Stomach (tissue), 19 donors: ENCODE measurements at places on chromosomes 5 and 9. TPM values are rescaled to one million over a fixed set of nuclear protein-coding genes. Genes with fewer than 3 reads are reported as not detected.

The CD274 gene
- 0.46 TPM for polyA plus RNA-seq

The IFNE gene
- not detected for polyA plus RNA-seq

The RICTOR gene
- polyA plus RNA-seq = 3.7 TPM

The CDX1 gene
- polyA plus RNA-seq = not detected

The PCDHA11 gene
- polyA plus RNA-seq = not detected

The KCNN2 gene
- polyA plus RNA-seq = 0.28 TPM

The PDE6A gene
- not detected for polyA plus RNA-seq

The SLC4A9 gene
- not detected for polyA plus RNA-seq

The PPIC gene
- 6.9 TPM for polyA plus RNA-seq

The PTGDS gene
- 18.6 TPM for polyA plus RNA-seq

The FAM219A gene
- 4.1 TPM for polyA plus RNA-seq

DNA sequence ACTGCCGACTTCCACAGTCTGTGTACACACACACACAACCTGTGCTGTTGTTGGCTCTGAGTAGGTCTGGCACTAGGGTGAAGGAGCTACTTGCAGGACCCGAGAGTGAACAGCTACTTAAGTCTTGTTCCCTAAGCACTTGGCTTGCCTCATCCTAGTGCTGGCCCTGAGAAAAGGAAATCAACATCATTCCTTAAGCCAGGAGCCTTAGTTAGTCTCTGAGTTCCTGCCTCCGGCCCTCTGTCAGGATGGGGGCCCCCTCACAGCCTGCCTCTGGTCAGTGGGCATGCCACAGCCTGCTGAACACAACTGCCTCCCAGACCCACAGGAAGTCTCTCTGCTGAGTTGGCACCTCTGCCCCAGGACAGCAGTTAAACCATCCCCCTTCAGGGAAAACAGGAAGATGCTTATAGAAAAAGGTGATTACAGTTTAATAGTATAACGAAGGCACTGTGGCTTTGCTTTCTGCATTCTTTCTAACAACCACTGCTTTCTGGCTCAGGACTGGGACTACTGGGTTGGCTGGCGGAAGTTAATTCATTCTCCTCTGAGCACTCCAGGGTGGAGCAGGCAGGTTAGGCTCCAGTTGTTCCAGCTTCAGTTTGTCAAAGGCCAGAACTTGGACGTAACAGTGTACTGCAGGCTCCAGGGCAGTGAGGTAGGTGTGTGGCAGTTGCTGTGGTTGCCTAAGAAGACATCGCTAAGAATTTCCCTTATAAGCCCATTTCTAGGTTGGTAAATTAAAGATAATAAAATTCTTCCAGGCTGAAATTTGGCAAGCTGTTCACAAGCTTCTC is 2.8 kb downstream of the MAMDC2 start:
- H3K4me1 ChIP-seq = peaks cover 78% of the 10 kb centered on the region
- peak overlapping the region; percentile 64 for H3K4me3 ChIP-seq
- no peak for DNase-seq
- peak overlapping the region; percentile 88 for H3K27ac ChIP-seq

DNA sequence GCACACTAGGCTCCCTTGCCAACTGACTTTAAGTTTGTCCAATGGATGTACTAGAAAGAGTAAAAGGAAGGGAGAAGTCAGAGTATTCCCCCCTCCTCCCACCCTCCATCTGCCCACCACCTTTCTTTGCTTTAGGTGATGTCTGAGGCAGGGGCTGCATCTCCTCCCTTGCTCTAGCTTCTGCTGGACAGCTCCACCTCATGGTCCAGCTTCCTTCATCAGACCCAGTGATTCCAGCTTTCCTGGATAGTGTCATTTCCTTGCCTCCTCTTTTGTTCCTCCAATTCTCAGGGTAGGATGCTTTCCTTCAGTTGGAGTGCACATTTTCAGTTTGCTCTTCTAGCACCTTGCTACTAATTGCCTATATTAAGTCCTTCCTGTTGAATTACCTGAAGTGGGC is 67.4 kb downstream of the RAD23B start:
- H3K27ac ChIP-seq = no peak overlapping the region
- DNase-seq = no peak
- no peak overlapping the region for H3K4me3 ChIP-seq
- no peaks in the 10 kb centered on the region for H3K27me3 ChIP-seq
- no peaks in the 10 kb centered on the region for H3K36me3 ChIP-seq
- H3K4me1 ChIP-seq = no peaks in the 10 kb centered on the region

DNA sequence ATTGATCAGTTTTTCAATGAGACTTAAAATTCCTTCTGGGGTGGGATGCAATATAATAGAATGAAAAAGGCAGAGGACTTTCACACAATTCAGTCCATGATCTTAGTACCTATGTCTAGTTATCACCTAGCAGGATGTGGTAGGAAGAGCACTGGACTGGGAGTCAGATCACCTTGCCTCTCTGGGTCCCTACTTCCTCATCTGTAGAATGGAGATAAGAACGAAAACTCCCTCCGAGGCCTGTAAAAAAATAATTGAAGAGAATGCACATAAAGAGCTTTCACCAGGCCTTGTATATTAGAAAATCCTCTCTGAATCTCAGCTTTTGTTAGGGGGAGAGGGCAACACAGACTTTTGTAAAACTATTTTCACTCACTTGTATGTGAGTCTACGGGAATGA is 681 bp upstream of the TMEFF1 start:
- peaks cover 18% of the 10 kb centered on the region for H3K4me1 ChIP-seq
- H3K27me3 ChIP-seq = peaks cover 24% of the 10 kb centered on the region
- no peaks in the 10 kb centered on the region for H3K36me3 ChIP-seq
- peak overlapping the region; percentile 74 for H3K4me3 ChIP-seq
- H3K27ac ChIP-seq = no peak overlapping the region
- no peak for DNase-seq

DNA sequence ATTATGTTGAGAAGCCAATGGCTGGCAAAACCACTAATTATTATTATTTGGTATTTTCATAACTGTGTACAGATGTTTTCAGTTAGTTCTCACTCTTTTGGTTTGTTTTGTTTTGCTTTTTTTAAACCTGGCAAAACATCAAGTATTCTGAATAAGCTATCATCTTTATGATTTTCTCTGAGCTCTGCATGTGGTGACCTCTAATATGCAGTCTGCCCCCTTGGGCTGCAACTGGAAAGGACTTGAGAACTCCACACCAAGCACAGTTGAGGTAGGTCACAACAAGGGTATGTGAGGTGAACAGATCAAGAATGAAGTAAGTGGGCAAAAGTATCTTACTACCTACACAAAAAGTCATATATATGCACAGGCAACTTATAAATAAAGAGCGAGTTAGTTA is 202.2 kb downstream of the NFIB start:
- DNase-seq = no peak
- no peak overlapping the region for H3K4me3 ChIP-seq
- no peaks in the 10 kb centered on the region for H3K27me3 ChIP-seq
- no peaks in the 10 kb centered on the region for H3K4me1 ChIP-seq
- peaks cover 41% of the 10 kb centered on the region for H3K36me3 ChIP-seq

DNA sequence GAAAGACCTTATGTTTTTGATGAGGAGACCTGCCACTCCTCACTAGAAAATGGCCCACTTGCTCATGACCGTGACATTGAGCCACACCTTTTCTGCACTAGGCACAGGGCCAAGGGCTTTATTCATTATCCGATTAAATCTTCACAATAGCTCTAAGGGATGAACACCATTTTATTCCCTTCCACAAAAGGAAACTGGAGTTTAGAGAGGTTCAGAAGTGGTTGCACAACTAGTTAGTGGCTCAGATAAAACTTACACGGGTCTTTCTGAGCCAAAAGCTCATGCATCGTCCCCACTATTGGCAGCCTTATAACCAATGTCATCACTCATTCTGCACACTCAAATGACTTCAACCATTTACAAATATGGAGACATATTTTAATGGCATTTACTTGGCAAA is 39.4 kb downstream of the SUSD1 start:
- H3K27ac ChIP-seq = no peak overlapping the region
- no peaks in the 10 kb centered on the region for H3K27me3 ChIP-seq
- H3K36me3 ChIP-seq = peaks cover 5% of the 10 kb centered on the region
- no peak overlapping the region for H3K4me3 ChIP-seq

DNA sequence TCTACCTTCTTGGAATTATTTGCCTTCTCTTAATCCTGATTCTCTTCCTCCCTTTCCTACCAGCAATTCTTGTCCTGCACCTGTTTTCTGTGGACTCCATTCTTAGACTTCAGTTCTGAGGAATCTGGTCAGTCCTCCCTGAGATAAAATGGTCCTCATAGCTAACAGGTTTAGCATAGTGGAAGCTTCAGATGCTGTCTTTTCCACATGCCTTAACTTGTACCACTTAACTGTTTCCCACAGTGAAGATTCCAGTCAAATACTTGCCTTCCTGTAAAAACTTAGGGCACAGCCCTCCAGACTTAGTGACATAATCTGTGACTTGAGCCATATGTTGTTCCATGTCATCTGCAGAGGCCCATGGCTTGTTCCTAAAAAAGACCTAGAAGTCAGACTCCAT is 261.3 kb downstream of the CWC27 start:
- DNase-seq = no peak
- no peak overlapping the region for H3K4me3 ChIP-seq
- no peaks in the 10 kb centered on the region for H3K27me3 ChIP-seq
- no peaks in the 10 kb centered on the region for H3K36me3 ChIP-seq

DNA sequence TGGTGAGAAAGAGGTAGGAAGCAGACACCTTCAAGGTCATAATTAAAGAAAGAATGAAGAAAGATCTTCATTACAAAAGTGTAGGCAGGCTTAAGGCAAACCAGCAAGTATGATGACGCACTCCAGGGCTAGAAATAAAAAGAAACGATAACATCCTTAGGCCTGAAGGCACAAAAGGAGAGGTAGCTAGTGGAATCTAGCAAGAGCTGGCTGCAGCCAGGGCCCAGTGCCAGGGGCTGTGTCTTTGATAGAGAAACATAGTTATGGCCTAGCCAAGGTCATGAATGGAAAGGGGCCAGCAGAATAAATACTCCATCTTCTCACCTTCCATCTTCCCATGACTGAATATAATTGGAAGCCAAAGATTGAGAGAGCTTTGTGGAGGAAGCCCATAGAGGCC is 6.8 kb upstream of the SH3TC2 start:
- H3K4me3 ChIP-seq = no peak overlapping the region
- no peaks in the 10 kb centered on the region for H3K36me3 ChIP-seq
- DNase-seq = no peak
- H3K27ac ChIP-seq = no peak overlapping the region
- no peaks in the 10 kb centered on the region for H3K4me1 ChIP-seq

GRCh38 chr5:101904736-101905135 is 391.3 kb downstream of the SLCO4C1 start:
- H3K36me3 ChIP-seq = no peaks in the 10 kb centered on the region
- DNase-seq = no peak
- H3K4me1 ChIP-seq = no peaks in the 10 kb centered on the region
- no peak overlapping the region for H3K4me3 ChIP-seq
- H3K27ac ChIP-seq = no peak overlapping the region

- H3K27me3 ChIP-seq = no peaks in the 10 kb centered on the region
- DNase-seq = no peak
- H3K27ac ChIP-seq = peak overlapping the region; percentile 90
- peak overlapping the region; percentile 99 for H3K4me3 ChIP-seq
- H3K4me1 ChIP-seq = peaks cover 36% of the 10 kb centered on the region
- H3K36me3 ChIP-seq = no peaks in the 10 kb centered on the region
These were observed 778 bp upstream of the PPP6C start for GRCh38 chr9:125190361-125190801.

GRCh38 chr5:150167908-150168307 is 1.3 kb downstream of the CDX1 start:
- H3K36me3 ChIP-seq = no peaks in the 10 kb centered on the region
- no peak for DNase-seq
- H3K4me3 ChIP-seq = no peak overlapping the region
- no peak overlapping the region for H3K27ac ChIP-seq
- no peaks in the 10 kb centered on the region for H3K4me1 ChIP-seq

- H3K4me3 ChIP-seq = no peak overlapping the region
- DNase-seq = no peak
- H3K27me3 ChIP-seq = no peaks in the 10 kb centered on the region
- no peaks in the 10 kb centered on the region for H3K36me3 ChIP-seq
- no peak overlapping the region for H3K27ac ChIP-seq
- H3K4me1 ChIP-seq = peaks cover 9% of the 10 kb centered on the region
These were observed 92.2 kb upstream of the CKMT2 start for GRCh38 chr5:81140943-81141342.

DNA sequence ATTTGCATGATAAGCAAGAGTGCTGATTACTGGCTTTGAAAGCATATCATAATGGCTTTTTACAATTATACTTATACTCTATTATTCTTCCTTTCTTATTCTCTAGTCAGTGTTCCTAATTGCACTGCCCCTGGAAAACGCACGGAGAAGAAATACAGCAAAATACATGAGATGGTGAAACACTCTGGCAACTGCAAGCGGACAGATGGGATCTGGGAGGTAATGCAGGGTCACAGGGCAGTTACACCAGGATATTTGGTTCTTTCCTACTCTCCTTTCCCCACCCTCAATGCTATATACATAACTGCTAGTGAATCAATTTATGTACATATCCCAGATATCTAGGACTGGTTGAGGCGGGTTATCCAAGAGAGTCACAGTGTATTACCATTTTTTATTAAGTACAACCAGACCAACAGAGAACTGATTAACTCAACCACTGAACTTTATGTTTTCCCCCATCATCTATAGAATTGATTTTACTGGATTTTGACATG is 423.7 kb downstream of the ZSWIM6 start:
- no peaks in the 10 kb centered on the region for H3K4me1 ChIP-seq
- H3K36me3 ChIP-seq = no peaks in the 10 kb centered on the region

- H3K36me3 ChIP-seq = no peaks in the 10 kb centered on the region
- no peak for DNase-seq
- no peak overlapping the region for H3K4me3 ChIP-seq
- H3K27ac ChIP-seq = no peak overlapping the region
- no peaks in the 10 kb centered on the region for H3K27me3 ChIP-seq
- H3K4me1 ChIP-seq = no peaks in the 10 kb centered on the region
These were observed 95.4 kb upstream of the PRDM9 start for GRCh38 chr5:23411994-23412393.

DNA sequence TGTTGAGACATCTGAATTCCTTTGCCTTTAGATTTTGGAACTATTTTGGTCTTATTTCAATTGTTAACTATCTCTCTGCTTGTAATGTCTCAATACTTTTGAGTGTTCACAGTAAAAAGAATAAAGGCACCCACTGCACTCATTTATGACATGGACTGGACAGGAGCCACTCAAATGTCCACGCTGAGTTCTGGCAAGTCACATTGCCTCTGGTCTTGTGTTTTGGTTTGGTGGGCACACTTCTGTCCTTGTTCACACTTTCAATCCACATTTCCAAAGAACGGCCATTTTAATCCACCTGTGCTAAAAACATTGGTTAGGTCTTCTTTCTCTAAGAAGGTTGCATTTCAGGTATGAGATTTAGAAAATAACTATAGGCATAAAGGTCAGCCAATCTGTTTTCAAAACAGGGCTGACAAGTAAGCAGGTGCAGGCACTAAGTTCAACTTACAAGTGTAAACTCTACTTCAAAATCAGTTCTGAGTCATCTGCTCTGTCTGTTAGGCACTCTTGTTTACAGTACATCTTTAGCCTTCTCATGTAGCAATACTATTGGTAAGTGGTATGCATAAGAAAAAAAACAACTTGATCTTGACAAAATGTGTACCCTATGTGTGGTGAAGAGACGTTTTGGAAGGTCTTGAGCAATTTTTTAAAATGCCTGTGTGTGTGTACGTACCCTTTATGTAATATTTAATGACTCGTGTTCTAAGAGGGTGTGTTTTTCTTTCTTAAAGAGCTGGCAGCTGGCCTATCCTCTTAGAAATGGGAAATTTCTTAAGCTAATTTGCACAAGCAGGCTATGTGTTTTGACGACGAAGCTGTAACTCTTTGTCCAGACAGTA is 31.5 kb upstream of the ZFAND5 start:
- H3K4me3 ChIP-seq = no peak overlapping the region
- peak overlapping the region; percentile 75 for H3K27ac ChIP-seq
- H3K27me3 ChIP-seq = no peaks in the 10 kb centered on the region
- DNase-seq = no peak
- H3K36me3 ChIP-seq = no peaks in the 10 kb centered on the region
